ENCODE measurements at places on chromosomes 7 and 10.
A peak's percentile ranks its signal among the peaks of the same experiment; 100 is the strongest.

GRCh38 chr10:43390759-43391158, 18.2 kb downstream of the HNRNPF start:
- no peak for DNase-seq

DNA sequence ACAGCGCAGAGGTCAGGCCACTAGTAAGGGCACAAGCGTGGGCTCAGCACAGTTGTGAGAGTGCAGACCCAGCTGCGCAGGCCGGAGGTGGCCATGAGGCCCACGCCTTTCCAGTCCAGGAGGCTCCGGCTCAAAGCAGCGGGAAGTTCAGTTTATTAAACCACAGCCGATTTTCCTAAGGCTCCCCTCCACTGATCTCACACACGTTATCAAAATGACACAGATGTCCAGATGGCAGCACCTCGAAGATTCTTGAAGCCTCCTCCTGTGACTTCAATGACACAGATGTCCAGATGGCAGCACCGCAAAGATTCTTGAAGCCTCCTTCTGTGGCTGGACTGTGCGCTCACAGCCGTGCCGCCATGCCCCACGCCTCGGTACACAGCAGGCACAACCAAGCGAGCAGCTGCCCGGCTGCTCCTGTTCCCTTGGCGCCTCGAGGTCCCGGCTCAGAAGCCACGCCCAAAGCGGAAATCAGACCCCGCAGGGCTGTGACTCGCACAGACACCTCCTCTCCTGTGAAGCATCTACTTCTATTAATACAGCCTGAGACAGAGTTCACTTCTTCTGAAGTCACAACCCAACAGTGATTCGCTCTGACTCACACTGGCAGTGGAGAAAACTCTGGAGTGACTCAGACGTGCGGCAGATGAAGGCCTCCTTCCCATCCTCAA, 122.7 kb downstream of the MAD1L1 start:
- DNase-seq, result peak; percentile 71

DNA sequence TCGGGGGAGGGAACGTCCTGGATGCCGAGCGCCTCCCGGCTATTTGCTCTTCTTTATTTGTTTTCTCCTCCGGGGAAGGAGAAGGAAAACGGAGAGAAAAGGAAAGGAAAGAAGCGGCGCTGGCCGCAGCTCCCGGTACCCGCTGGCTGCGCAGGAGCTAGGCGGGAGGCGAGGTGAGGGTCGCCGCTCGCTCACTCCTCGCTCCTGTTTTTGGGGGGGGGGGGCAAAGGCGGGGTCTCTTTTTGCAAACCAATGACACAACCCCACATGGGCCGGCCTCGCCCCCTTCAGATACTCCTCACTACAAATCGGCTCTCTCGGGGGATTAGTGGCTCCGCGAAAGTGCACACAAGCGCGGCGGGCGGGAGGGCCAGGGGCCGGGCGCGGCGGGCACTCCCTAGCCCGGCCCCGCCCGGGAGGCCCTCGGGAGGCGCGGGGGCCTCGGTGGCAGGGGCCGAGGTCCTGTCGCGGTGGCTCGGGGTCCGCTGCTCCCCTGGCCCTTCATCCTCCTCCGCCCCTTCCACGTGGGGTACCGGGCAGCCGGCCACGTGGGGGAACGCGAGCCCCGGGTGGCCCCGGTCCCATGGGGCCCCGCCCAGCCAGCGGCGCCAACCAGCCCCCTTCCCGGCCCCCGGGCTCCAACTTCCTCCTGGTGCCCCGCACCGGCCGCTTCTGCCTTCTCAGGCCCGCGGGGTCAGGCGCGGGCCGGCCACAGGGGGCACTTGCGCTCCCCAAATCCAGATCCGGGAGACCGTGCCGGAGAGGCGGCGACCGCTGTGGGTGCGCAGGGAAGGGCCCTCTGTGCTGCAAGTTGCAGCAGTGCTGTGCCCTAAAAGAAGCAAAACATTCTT, 718 bp upstream of the CTBP2 start:
- DNase-seq, result no peak

GRCh38 chr10:121774813-121775212, 153.0 kb downstream of the ATE1 start:
- no peak for DNase-seq

DNA sequence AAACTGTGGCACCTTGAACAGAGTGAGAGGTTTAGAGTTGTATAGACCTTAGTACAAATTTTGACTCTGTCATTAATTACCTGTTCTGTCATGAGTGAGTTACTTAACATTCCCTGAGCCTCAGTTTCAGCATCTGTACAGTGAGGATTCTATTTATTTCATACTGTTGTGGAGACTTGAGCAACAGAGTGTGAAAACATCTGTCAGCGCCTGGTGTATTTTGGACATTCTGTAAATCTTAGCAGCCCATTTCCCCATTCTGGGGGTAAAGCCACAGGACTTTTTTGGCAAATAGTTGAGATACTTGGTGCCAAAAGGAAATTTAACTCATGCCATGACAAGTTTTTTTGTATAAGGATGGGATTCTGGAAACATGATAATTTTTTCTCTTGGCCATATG, 94.8 kb downstream of the AUTS2 start:
- no peak for DNase-seq

DNA sequence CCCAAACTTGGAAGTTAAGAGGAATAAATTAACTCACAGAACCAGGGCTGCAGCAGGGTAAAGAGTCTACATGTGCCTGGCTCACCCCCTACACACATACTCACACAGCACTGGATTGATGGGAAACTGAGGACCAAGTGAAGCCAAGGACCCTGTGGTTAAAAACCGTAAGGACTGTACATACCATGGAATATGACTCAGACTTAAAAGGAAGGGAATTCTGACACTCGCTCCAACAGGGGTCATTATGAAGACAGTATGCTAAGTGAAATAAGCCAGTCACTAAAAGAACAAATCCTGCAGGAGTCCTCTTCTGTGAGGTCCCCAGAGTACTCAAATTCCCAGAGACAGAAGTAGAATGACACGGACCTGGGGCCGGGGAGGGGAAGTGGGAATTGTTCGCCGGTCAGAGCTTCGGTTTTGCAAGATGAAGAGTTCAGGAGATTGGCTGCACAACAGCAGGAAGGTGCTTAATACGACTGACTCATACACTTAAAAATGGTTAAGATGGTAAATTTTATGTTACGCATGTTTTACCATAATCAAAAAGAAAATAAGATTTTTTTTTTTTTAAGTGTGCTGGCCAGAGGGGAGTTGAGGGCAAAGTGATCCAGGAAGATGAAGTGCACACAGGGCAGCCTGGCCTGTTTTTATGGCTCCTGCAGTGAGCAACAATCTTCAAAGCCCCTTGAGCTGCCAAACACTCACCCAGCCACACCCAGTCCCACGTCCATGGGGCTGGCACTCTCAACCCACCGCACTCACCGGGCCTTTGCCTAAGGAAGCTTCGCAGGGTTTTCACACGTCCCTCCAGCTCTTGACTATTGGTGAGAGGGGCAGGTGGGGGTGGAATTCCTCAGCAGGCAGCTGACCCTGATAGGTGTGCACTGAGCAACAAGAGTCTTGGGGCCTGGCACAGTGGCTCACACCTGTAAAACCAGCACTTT, 26.4 kb downstream of the DRGX start:
- DNase-seq, result no peak

DNA sequence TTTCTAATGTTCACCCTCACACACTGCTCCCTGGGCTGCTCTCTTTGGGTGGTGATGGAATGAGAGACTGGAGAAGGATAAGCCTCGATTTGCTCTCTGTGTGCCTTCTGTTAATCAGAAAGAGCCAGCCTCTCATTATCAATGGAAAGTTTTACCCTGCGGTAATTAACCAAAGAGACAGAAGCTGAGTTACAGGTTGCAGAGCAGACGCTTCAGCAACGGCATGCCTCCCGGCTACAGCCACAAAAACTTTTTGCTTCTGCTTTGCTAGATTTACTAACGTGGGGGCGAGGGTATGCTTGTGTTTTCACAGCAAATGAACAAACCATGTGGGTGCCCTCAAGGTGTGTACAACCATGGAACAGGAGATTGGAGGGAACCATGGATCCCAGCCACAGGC, 18.0 kb downstream of the GIMAP4 start:
- DNase-seq, result no peak

GRCh38 chr10:124032971-124033886, 60.2 kb downstream of the CHST15 start:
- no peak for DNase-seq
